Esophagus muscularis mucosa (tissue), 4 donors: ENCODE measurements at places on chromosomes 1 and 21.

DNA sequence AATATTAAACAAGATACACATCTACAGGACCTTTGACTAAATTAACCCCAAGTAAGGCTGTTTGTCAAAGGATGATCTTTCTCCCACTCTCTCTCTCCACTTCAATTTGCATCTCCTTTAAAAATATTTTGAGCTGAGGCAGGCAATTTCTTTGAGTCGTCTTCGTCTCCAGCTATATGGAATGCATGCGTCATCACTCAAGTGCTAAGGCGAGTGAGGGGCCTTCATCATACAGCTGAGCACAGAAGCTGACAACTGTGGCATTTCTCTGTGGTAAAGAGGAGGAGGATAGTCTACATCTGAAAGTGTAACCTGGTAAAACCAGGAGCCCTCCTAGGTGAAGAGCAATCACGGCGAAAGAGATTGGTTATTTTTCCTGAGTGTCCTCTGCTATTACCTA is 7.6 kb downstream of the EPHX4 start:
- DNase-seq: no peak

- DNase-seq: no peak
Measured at GRCh38 chr1:71737768-71738167, 544.6 kb downstream of the NEGR1 start.

DNA sequence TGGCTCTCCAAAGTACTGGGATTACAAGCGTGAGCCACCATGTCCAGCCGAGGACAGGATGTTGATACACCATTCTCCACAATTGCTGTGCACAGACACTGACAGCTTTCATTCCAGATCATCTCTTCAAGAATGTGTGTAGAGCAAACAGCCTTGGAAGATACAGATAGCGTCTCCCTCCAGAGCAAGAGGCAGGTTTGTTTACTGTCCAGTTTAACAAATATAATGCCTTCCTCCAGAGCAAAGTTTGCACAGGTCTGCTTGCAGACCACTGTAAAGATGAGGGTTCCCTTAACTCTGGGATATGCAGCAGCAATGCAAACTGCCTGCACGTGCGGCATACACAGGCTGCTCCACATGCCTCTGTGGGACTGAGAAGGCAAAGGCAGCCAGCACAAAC is 4.6 kb downstream of the TMPRSS3 start:
- DNase-seq: no peak

DNA sequence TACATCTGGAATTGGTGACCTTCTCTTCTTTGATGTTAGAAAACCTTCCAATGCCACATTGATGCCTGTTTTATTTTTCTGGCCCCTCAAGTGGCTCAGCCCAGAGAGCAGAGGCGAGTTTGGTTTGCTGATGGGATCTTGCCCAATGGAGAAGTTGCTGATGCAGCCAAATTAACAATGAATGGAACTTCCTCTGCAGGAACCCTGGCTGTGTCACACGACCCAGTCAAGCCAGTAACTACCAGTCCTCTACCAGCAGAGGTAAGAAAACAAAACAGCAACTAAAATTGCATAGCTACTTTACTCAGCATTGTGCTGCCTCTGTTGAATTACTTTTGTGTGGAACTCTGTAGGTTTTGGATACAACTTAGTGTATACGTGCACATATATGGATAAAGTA is 97.6 kb downstream of the CC2D1B start:
- DNase-seq: no peak

DNA sequence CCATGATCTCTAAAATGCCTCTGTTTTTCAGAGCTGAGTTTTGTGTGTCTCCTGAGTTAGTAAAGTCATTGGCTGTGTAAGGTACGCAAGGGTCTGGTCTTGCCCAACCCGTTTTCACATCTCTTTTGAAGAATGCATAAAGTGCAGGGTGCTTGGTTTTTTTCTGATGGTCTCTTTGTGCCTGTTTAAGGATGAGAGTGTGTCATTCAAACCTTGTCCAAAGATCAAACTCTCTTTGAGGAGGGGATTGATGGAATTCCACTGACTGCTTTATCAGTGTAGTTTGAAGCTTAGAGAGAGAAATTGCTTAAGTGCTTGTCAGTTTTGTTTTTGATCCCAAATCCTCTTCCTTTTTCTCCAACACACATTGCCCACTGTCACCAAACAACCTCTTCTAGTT is 20.0 kb upstream of the C8B start:
- no peak for DNase-seq

- no peak for DNase-seq
Measured at GRCh38 chr1:151372058-151372934, at the start of gene SELENBP1. TSS of gene SELENBP1 (minus strand) at chr1:151372705. CDS start at chr1:151372641, 64 bp downstream.

DNA sequence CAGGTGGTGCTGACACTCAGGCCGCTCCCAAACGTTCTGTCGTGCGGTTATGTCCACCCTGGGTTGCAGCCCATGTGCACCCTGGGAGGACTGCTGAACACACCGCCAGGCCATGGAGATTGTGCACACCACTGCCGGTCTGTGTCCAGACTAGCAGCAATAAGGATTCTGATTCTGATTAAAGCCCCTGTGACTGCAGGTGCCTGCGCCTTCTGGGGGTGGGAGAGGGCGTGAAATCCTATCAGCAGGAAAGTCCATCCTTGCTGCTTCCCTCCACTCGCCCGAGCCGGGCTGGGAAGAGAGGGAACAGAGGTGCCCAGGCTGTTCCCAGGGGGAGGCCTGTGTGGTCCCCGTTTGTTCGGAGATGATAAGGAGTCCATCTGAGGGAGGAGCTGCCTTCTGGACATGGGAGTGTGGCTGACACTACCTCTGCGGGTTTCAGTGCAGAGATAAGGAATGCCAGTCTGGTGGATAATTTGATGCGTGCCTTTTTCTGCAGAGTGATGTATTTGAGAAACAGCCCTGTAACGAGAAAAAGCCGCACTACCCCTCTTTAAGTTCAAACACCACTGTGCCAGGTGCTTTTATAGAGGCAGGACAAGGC is 41.2 kb downstream of the BACE2 start:
- no peak for DNase-seq

- no peak for DNase-seq
Measured at GRCh38 chr1:78340006-78340405, 150.8 kb upstream of the PTGFR start.

DNA sequence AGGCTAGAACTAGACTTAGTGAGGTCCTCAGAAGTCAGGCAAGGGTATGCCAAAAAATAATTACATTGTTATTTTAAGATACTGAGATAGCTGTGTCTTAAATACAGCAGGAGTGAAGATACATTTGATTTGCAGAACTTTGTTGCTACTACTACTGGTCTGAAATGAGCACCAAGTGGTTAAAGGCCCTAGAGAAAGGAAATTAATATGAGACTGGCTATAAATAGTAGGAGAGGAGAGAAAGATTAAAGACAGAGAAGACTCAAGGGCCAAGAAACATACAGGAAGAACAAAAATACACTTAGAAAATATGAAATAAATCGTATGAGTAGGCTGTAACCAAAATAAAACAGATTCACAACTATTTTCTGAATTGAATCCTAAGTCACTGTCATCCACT is 21.3 kb downstream of the HNRNPR start:
- no peak for DNase-seq

DNA sequence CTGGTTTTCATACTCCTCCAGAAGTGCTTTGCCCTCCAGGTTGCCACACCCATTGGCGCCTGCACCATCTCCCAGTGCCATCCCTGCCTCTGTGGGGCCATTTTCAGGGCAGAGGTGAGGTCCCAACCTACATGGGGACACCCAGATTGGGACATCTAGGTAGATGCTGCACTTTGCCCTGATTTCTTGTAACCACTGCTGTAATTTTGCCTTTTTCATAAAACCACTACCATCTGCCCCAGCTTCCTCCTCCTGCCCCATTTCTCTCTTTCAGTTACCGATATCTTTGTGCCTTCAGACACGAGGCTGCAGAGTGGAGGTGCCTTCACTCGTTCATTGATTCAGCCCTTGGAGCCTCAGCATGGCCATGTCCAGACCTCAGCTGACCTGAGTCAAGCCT is 21.4 kb downstream of the FAAH start:
- DNase-seq: no peak

DNA sequence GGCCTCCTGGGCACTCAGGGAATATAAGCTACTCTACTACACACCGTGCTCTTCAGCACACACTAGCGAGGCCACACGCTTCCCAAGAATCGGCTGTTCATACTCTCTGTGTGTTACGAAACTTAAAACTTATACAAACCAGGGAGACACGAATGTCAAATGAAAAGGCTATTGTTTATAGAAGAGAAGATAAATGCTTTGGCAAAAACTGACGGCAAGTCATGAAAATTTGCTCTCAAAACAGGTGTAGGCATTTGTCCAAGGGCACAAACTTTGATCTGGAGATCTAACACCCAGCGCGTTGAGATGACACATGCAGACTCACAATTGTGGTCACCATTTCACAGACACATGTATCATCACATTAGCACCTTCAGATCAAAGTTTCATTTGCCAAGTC is 46.1 kb downstream of the USP48 start:
- DNase-seq: no peak

- no peak for DNase-seq
Measured at GRCh38 chr1:217313096-217313495, 317.8 kb downstream of the GPATCH2 start.

DNA sequence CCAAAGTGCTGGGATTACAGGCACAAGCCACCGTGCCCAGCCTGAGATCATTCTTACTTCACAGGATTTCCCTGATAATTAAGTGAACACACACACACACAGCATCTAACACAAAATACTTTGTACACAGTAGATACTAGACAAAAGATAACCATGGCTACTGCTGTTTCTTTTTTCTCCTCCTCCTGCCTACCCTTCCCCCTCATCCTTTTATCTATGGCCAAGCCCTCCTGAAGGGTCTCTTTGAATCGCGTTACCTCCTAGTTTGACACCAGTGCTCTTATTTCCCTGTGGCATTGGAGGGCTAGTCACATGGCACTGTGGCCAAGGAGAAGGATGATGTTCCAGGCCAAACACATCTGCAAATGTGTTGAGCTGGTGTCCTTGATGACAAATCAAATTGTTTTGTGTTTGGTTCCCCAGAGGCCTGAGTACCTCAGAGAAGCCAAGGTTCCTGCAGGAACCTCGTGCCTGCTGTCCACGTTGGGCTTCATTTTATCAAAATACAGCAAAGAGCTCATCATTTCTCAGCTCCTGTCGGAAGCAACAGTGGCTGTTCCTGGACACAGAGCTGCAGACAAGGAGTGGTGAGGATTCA is 20.6 kb downstream of the NDUFS5 start:
- DNase-seq: no peak

DNA sequence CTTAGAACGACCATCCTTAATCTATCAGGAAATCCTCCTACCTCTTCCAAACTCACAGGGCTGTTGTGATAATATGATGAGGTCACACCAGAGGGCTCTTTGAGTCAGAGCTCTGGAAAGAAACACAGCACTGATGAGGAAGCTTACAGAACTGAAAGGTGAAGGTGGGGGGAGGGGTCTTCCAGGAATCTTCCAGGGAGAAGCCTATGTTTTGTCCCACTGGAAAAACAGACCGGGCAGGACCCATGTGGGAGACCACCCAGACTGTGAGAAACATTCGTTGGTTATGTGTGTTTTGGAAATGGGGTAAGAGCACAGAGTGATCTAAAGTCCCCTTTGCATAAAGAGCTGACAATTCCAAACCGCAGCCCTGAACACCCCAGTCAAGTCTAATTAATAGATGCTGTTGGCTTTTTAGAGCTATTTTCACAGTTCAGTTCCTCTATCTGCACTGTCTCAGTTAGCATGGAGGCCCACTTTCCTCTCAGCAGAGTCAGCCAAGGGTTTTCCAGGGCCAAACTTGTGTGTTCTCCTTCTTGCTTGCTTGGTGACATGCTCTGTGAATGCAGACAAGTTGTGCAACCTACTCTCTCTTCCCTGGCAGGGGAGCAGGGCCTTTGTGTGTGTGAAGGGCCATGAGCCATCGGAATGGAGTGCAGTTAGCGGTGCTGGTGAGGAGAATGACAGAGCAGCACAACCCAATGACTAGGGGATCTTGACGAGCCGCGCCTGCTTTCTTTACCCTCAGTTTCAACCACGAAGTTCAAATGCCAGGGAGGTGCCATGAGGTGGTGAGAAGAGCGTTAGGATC is 12.3 kb downstream of the PHLDA3 start:
- no peak for DNase-seq
